ENCODE measurements at places on chromosomes 16 and 17.
A peak's percentile ranks its signal among the peaks of the same experiment; 100 is the strongest.

DNA sequence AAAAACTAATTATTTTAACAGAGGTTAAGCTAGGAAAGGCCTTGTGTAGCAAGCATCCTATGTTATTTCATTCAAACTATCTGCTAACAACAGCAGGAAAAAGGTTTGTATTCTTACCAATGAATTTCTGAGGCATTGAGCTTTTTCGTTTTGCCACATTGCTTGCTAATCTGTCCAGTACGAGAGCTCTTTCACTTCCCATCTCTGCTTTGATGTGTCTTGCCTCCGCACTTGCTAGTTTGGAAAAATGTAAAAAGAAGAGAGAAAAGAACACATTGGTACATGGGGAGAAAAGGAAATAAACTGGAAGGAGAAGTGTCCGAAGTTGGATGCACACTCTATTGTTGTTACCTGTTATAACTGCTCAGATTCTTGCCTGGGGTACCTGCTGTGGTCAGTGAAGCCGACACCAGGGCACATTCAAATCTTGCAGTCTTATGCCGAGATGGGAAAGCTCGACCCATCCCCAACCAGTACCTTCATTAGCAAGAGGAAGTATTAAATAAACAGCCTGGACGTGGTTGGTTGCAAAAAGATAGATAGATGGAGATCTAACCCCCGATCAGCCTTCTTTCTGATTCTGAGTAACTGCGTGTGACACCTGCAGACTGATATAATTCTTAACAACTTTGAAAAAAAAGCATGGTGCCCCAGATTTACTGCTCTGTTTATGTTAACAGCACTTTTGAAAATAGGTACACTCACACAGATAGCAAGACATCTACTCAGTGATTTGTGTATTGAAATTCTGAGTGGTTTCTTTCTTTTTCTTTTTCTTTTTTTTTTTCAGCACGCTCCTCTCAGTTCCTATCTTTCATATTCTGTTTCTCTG lies 40.0 kb downstream of the GRB7 start:
- no peak for DNase-seq

DNA sequence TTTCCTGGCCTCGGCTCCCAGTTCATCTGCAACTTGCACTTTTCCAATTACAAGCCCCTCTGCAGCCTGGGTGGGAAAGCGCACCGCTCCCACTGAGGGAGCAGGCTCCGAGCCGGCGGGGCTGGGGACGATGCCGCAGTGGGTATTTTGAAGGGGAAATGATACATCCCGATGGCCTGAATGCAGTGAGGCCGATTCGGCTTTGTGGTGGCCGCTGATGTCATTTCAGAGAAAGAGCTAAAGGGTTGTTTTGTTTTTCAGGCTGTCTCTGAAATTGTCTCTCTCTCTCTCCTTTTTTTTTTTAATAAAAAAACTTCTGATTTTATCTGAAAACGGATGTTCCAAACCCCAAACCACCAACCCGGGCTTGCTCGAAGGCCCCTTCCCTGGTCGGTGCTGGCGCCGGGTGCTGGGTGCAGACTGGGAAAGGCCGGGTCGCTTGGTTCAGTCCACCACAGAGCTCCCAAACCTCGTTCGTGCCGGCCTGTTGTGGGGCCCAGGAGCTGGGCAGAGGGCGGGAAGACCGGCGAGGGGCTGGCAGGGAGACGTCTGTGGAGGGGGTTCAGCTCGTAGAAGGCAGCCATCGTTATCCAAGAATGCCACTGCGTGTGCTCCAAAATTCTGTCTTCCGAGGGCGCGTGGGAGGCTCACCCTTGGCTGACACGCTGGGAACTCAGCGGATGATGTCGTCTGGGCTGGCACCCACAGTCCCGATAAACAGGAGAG lies 102.8 kb downstream of the FOXL1 start:
- no peak for DNase-seq

GRCh38 chr17:57902117-57902799 lies 52.4 kb upstream of the MRPS23 start:
- no peak for DNase-seq

- DNase-seq = no peak
Observed at GRCh38 chr17:77437017-77437416, 296.2 kb downstream of the SEC14L1 start.

DNA sequence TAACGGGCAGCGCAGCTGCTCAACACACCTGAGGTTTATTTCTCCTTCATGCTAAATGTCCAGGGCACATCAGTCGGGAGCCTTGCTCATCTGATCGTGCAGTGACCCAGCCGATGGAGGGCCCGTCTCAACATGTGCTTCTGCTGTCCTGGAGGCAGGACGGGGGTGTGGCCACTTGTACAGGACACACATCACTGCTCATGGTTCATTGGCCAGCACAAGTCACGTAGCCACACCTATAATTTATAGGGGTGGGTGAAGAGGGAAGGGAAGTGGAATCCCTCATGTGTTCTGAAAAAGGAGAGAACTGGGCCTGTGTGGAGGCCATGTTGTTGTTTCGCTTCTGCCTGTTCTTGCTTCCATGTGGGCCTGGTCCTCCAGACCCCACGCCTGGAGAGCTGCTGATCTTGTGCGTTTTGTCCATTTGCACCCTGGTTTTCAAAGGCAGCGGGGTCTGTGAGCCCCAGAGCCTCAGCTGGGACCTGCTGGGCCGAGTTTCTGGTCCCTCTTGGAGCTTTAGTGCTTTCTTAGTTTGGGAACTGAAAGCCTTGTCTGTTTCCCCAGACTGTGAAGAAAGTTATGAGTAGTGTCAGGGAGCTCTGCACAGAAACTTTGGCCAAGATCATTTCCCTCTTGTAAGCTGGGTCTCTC lies 60.5 kb downstream of the CMIP start:
- DNase-seq = peak; percentile 58

DNA sequence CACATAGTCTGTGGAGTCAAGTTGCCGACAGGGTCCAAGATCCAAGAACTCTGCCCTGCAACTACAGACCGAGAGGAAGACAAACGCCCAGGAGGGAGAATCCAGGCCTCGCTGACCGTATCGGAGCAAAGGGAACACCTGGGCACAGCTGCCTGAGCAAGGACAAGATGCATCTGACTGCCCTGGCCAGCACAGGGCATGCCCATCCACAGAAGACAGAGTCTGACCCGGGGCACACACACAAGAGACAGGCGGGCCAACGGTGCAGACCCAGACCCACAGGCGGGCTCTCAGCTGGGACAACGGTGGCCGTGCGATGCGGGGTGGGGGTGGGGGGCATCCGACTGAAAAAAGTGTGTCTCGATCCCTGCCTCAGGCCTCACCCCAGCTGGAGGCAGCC lies 6.2 kb downstream of the RAB40B start:
- no peak for DNase-seq

DNA sequence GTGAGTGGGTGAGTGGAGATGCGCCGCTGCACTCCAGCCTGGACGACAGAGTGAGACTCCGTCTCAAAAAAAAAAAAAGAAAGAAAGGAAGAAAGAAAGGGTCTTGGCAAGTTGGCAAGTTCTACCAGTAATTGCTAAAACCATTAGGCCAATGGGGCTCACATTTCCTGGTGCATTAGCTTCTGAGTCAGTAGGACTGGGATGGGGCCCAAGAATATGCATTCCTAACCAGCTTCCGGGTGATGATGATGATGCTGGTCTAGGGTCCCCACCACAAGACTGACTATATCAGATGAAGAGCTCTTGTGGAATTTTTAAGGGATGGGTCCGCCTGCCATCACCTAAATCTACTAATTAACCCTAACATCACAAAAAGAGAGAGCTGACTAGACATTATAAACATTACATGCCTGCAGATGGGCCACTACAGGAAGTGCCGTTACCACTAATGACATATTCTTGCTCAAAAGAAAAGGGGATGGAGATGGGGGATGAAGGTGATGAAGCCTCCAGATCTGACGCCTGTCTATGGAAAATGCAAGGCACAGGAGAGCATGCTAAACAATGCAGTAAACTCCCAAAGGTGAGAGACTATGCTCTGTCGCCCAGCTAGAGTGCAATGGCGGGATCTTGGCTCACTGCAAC lies 13.1 kb downstream of the MYH11 start:
- DNase-seq = no peak

- DNase-seq = no peak
Observed at GRCh38 chr16:12771341-12771798, 32.3 kb downstream of the CPPED1 start.

DNA sequence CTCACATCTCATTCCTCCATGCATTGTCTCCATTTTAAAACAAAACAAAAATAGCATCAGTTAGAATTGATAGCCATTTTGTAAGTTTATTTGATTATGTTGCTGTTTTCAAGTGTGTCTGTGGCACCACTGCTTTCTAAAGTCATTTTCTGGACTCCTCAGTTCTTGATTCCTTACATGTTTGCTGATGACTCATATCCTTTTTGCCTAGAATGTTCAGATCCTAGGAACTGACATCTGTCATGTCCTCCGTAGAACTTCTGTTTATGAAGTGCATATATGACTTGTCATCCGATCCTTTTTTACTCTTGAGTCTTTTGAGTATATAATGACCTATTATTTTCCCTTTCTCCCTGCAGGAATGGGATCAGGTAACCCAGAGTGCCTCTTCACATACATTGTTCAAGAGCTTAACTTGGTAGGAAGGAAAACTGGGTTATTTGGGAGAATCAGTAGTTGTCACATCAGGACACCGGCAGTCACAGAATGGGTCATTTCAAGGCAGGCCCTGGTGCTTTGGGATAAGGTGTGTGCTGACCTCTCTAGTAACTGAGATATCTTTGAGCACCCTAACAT lies 69.2 kb downstream of the MAP2K4 start:
- DNase-seq = no peak

DNA sequence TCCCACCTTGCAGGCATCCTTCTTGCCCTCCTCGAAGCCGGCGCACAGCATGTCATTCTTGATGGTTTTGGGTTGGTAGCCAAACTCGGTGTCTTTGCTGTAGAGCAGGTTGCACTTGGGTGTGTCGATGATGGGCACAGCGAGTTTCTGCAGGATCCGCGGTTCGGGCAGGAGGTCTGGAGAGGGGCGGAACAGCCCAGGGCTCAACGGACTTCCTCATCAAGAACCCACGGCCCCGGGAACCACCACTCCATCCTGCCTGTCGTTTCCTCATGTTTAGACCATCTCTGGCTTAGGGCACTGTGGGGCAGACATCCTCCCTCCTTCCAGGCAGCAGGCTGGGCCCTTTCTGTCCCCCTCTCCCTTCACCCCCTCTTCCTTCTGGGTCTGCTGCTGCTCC lies 6.5 kb downstream of the PRSS27 start:
- DNase-seq = no peak

- DNase-seq = no peak
Observed at GRCh38 chr17:80822021-80822699, 169.5 kb upstream of the CHMP6 start.

GRCh38 chr16:54289945-54290832 lies 3.6 kb upstream of the IRX3 start:
- no peak for DNase-seq

DNA sequence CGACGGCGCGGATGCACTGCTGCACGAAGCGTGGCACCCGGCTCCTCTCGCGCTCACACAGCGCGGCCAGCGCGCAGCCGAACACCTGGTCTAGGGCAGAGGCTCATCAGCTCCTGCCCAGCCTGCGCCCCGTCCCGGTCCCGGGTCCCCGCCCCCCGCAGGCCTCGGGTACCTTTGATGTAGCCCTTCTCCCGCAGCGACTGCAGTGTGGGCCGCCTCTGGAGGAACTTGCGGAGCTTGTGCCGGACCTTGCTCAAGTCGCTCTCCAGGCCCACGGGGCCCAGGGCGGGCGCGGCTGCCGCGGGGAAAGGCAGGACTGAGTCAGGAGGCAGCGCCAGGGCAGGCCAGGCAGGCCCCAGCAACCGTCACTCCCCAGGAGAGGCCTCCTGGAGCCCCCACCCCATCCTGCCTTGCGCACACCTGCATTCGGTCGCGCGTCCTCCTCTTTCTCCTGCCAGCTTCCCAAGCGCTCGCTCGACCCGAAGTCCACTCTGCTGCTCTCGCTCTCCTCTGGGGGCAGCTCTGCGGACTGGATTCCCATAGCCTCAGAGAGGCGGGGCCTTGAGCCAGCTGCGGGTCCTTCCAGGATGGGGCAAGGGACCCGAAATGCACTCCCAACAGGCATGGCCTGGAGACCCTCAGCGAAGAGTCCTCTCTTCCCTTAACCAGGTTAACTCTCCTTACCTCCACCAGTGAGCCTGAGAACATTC lies 36.0 kb downstream of the ARHGAP27 start:
- DNase-seq = no peak

All from iPS-NIHi11 (cell line).